ENCODE measurements at places on chromosomes 6 and 20.

DNA sequence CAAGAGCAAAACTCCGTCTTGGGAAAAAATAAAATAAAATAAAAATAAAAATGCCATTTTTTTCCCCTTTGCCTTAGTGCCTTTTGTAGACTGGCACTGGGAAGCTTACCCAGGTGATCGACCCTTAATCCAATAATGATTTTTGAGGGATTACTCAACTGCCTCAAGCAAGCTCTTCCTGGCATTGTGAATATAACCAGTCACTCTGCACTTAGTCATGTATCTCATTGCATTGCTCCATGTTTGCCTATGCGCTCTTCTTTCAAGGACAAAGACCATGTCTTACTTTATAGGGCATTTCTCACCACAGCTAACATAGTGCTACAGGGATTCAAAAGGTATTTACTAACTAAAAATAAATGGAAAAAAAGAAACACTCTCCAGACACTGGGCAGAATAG, 13.0 kb downstream of the GFOD1 start:
- no peak for DNase-seq

DNA sequence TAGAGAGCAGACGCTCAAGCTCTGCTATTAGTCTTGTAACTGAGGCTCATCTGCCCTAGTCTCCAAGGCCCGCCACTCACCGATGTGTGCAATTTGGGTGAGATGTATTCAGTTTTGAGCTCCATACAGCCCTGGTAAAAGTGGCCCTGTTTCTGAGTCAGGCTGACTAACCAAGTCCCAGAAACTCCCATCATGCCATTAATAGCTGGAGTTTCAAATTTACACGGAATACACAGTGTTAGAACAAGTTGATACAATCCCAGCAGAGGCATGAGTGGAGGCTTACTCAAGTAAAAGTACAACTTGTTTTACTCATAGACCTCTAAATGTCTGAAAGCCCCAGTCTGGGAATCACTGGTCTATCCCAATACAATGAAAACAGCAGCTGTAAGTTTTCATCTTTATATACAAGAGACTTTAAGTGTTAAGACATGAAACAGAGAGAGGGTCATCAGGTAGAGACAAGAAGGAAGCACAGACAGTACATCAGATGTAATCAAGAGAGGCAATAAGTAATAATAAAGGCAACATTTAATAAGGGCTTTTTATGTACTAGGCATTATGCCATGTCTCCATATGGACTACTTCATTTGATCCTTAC, 42.4 kb downstream of the RTN4IP1 start:
- DNase-seq, result no peak

DNA sequence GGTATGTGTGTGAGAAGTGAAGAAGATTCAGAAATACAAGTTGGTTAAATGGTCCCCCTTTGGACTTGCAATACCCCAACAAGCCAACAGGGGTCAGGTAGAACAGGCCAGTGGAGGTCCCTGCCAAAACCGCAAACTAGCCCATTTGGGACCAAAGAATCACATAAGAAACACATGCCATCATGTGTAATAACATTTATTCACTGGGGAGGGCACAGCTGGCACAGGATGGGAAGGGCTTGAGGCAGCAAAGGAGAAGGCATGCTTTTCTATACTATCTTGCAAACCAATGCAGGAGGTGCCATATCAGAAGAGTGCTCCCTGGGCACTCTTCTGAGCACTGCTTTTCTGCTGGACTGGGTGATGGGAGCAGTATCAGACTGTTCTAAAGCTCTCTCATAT, 116.1 kb upstream of the TRAF3IP2 start:
- peak; percentile 68 for DNase-seq

- no peak for DNase-seq
These were observed 102.9 kb downstream of the AIG1 start for GRCh38 chr6:143163621-143164020.

GRCh38 chr6:137549106-137549505, 54.9 kb upstream of the OLIG3 start:
- no peak for DNase-seq

DNA sequence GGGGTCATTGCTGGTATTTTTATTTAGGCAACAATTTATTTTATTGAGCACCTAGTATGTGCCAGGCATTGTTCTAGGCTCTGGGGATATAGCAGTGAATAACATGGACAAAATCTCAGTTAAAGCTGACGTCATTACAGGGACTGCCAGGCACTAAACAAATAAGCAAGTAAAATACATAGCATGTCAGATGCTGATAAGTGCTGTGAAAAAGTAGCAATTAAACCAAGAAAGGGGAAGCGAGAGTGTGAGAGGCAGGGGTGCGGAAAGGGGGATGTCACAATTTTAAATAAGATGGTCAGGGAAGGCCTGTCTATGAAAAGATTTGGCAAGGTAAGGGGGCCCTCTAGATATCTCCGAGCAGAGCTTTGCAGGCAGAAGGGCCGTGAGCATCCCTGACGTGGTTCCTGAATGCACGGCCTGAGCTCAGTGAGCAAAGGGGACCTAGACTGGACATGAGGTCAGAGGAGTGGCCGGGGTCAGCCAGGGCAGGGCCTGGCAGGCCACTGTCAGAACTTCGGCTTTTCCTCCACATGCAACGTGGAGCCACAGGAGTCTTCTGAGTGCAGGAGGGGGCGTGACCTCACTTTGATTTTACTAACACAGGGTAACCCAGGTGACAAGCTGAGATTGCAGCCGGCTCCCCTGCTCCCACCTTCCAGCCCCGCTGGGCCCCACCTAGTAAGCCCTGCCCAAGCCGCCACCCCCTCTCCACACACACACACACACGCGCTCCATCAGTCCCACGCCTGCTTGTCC, 24.2 kb upstream of the SIRPA start:
- DNase-seq, result no peak

DNA sequence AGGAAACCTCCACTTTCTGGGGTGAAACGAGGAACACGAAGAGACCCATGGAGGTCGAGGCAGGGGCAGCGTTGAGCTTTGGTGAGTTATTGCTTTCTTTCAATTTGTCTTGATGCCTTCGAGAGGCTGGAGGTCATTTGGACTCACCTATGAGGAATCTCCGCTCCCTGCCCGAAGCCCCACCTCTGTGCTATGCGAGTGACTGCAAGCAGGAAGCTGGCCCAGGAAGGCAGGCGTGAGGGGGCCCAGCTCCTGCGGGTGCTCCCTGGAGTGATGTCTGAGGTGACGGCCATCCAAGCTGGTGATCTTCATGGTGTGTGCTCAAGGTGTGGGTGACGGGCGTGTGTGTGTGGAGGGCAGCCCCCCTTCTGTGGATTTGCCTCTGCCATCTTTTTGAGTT, 13.0 kb downstream of the PSMG4 start:
- DNase-seq, result no peak

DNA sequence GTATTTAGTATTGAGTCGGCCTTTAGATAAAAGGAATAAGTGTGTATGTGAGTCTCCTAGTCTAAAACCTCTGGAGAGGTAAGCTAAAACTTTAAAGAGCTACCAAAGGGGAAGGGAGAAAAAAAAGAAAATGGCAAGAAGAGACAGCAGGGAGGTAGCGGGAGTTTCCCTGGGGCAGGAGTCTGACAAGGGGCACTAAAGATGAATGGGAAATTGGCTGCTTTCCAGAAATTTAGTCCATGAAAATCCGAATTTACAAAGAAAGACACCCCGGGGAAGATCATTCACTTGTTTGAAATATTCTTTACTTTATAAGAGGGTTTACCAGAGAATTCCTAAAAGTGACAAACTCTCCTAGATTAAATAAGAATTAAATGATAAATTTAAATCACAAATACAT, 19.3 kb downstream of the RMND1 start:
- DNase-seq, result no peak

- no peak for DNase-seq
These were observed 156.7 kb downstream of the SYCP2 start for GRCh38 chr20:59776626-59777330.

DNA sequence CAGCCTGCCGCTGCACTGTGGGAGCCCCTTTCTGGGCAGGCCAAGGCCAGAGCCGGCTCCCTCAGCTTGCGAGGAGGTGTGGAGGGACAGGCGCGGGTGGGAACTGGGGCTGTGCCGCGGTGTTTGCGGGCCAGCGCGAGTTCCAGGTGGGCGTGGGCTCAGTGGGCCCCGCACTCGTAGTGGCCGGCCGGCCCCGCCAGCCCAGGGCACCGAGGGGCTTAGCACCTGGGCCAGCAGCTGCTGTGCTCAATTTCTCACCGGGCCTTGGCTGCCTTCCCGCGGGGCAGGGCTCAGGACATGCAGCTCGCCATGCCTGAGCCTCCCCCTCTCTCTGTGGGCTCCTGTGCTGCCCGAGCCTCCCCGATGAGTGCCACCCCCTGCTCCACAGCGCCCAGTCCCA, 388.1 kb downstream of the PHF3 start:
- DNase-seq, result no peak

- DNase-seq, result no peak
These were observed 125.2 kb upstream of the TRAF3IP2 start for GRCh38 chr6:111730864-111731263.

GRCh38 chr6:136767570-136768309, 24.5 kb downstream of the MAP3K5 start:
- peak; percentile 44 for DNase-seq

GRCh38 chr6:37435816-37436215, 2.8 kb downstream of the CMTR1 start:
- no peak for DNase-seq

DNA sequence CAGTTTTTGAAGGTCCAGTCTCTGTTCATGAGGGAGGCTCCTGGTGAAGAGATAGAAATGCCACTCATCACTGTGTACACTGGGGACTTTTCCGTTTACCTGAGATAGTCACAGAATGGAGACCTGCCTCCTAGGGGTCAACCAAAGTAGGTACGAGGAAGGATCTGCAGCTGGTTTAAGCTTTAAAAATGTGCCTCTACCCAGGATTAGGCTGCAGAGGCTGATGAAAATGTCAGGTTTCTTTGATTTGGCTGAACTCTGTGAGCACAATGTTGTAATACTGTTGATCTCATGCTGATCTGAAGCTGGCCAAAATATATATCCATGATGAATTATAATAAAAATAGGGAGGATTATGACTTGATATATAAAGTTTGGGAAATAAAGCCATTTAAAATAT, 182.7 kb downstream of the ADAT2 start:
- DNase-seq, result peak; percentile 41

- no peak for DNase-seq
These were observed 103.5 kb downstream of the JARID2 start for GRCh38 chr6:15349379-15349778.

DNA sequence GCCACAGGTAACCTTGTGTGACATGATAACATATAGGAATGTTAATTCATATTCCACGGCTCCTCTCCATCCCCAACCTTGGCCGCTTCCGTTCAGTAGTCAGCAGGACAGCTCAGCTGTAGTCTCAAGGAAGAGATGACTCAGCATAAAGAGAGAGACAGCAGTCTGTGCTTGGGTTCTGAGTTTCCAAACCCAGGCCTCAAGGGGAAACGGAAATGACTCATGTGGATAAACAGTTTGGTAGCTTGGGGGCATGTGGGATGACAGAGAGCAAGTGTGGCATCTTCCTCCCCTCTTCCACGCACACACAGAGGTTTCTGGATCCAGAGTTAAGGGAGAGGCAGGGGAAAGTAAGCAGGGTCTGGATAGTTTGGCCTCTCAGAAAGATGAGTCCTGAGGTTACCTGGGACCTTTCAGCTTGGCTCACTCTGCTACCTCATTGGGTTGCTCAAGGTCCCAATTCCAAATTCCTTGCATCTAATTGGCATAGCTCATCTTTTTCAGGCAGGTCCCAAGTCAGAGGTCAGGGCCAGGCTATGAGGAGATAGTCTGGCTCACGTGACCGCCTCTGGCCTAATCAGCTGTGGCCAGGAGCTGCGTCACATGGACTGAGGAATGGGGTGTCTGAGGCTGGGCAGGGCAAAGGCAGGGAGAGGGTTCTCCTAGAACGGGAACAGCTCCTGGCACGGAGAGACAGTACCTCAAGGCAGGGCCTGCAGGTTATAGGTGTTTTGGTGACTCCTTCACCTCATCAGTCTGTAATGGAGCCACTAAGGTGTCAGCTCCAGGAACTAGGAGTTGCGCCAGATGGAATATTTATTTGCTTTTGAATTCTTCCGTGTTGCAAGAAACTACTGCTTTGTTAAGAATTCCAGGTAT, 36.5 kb upstream of the MLN start:
- peak; percentile 95 for DNase-seq

DNA sequence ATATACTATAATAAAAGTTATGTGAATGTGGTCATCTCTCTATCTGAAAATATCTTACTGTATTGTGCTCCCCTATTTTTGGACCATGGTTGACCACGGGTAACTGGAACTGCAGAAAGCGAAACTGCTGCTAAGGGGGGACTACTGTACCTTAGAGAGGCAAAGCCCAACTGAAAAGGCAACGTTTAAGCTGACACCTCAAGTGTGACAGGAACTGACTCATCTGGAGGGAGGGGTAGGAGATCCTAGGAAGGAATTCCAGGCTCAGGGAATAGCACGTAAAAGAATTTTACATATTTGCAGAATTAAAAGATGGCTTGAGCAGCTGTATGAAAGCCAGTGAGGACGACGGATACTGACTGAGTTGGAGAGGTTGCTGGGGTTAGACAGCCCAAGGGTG, 34.8 kb downstream of the ELOVL2 start:
- no peak for DNase-seq

DNA sequence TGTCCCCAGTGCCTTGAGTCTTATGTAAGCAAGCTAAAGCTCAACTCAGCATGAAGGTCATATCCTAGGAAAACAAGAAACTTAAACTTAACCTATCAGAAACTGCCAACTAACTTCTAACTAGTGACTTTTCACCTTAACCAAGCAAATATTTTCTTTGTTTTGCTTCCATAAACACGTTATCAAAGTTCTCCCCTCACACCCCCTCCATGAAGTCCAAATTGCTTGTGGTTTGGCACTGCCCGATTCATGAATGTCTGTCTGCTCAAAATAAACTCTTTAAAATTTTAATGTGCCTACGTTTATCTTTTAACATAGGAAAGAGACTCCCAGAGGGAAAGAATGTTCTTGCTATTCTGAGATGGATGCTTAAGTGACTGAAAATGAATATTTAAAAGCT, 34.9 kb downstream of the GSTA2 start:
- DNase-seq, result no peak

- peak; percentile 3 for DNase-seq
These were observed 60.4 kb upstream of the RSPO3 start for GRCh38 chr6:127058027-127058426.

- no peak for DNase-seq
These were observed 21.2 kb upstream of the APMAP start for GRCh38 chr20:25013478-25014380.

DNA sequence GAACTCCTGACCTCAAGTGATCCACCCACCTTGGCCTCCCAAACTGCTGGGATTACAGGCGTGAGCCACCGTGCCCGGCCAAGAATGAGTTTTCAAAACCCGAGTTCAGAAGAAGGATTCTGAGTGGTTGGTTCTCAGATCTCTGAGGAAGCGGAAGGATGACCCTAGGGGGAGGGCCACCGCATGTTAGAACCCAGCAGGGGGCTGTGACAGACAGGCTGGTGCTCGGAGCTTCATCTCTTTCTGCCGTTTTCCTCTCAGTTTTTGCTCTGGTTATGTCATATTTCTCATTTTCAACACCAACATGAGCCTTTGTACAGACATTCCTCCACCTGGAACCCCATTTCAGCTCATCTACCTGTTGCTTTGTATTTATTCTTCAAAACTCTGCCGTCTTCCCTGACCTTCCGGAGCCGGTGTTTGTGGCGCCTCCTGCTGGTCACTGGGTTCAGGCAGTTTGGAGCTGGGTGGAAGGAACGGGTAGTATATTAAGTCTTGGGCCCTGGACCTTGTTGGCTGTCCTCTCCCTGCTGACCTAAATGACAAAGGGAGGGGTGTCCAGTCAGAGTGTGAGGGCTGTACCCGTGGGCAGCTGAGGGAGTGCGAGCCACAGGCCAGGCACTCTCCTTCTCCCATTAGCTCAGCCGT, at the start of gene DEFB123:
Gene DEFB123, plus strand, starts transcription at position 621 of the 648 bp plus-strand sequence. CDS start 67 bp downstream, outside the sequence.
- no peak for DNase-seq

- no peak for DNase-seq
These were observed 54.2 kb downstream of the REV3L start for GRCh38 chr6:111428811-111429210.

GRCh38 chr20:45181639-45182038, 6.9 kb downstream of the PI3 start:
- peak; percentile 6 for DNase-seq
